ENCODE measurements at places on chromosomes 6 and 20.

GRCh38 chr20:64115171-64115911 lies 8.0 kb upstream of the NPBWR2 start:
- no peak for DNase-seq

GRCh38 chr20:3699037-3699436 lies 13.4 kb downstream of the SIGLEC1 start:
- no peak for DNase-seq

DNA sequence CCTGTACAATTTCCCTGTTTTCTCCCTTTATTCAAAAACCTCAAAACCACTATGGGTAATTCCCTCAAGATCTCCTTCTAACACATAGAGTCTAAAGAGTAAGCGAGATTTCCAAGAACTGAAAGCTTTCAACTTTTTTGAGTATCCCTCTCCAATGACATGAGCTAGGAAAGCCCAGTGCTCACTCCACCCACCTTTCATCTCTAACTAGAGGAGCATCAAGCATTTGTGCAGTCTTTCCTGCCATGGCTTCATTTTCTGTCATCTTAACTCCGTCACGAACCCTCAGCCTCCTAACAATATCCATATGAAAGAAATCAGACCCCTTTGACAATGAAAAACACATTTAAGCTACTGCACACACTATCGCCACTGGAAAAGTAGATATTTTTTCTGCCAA lies 91.9 kb upstream of the SUPT3H start:
- DNase-seq: no peak

DNA sequence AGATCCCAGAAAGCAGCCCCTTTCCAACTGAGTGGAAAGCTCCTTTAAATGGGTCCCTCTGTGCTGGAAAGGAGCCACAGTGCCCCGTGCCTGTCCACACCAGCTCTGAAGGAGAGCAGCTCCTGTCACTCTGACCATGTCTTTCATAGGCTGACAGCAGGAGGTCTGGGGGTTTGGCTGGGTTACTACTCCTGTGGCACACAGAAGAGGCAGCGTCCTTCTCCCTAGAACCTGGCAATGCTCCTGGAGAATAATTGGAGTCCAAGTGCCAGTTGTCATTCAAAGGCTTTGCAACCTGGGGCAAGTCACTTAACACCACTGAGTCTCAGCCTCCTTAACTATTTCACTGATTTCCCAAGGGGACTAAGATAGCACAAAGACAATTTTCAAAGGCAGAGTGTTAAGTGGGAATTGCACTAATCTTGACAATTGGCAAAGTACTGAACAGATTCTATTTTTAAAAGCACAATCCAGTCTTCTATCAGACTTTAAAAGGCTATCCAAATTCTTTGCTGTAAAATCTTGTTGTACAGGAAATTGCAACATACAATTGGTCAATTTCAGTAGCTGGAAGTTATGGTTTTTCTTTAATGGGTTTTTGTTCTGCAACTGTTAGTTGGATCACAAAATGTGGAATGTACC lies 457.2 kb downstream of the KIF16B start:
- no peak for DNase-seq

- no peak for DNase-seq
Observed at GRCh38 chr20:41054847-41055230, 26.2 kb downstream of the TOP1 start.

DNA sequence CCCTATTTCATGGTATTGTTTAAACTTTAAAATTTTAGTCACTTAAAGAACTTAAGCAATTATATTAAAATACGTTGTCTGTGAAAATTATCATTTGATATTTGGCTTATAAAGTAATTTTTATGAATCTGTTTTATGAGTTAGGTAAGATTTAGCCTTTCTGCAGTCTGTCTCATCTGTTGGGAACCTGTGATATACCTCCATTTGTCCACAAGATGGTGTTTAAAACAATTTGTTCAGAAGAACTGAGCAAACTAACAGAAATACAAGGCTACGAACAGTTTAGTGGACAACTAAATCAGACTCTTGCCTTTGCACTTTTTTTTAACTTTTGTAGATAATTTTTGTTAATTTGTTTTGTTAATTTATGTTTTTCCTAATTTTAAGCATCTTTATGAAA lies 92.4 kb downstream of the COL9A1 start:
- no peak for DNase-seq

- DNase-seq: peak; percentile 62
Observed at GRCh38 chr20:25058051-25058846, at the start of gene ACSS1. ACSS1 (minus strand) TSS chr20:25058139; CDS start chr20:25058102, 37 bp downstream.

- no peak for DNase-seq
Observed at GRCh38 chr6:11207199-11207968, 25.1 kb downstream of the NEDD9 start.
